ENCODE measurements at places on chromosomes 11 and 22.

DNA sequence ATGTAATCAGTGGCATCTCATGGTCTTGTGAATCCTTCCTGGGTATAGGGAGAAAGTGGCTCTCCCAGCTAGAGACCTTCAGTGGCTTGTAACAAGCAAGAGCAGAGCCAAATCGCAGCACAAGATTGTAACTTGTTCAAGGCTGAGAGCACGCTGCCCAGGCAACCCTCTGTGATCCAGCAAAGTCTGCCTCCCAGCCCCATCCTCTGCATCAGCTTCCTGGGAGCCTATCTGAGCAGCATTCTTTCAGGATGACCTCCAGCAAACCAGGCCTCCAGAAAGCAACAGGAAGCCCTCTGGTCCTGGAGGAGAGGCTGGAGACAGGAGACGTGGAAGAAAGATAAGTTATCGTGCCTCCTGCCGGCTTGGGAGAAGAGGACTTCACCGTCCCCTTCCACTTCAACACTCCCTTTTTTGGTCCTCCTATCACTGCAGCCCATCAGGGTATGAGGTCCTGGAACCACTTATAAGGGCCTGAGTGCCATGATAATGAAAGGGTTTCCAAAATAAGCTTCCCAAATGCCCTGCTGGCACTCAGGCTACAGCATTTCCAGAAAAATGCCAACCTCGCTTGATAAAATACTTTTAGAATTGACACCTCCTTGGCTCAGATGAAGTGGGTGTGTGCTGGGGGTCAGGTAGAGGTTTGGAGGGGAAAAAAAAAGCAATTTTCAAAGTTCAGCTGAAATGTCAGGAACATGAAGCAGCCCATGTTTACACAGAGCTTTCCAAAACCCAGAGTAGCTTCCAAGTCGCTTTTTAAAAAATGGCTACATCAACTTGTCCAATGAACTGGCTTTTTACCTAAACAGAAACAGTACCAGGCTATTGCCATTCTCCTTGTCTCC, 80.2 kb downstream of the PLEKHA7 start:
- DNase-seq = no peak
- H3K27ac ChIP-seq = no peak overlapping the region
- H3K4me3 ChIP-seq = no peak overlapping the region
- H3K4me1 ChIP-seq = peaks cover 14% of the 10 kb centered on the region
- no peaks in the 10 kb centered on the region for H3K27me3 ChIP-seq
- H3K36me3 ChIP-seq = no peaks in the 10 kb centered on the region

DNA sequence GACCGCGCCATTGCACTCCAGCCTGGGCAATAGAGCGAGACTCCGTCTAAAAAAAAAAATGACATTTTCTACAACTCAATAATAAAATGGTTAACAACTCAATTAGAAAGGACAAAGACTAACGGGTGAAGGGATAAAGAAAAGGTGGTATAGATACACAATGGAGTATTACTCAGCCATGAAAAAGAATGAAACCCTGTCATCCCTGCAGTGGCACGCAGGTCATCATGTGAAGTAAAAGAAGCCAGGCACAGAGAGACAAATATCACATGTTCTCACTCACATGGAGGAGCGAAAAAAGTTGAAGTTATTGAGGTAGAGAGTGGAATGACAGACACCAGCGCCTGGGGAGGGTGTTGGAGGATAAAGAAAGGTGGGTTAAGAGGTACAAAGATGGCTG, 39.0 kb downstream of the WNT7B start:
- H3K27me3 ChIP-seq = peaks cover 32% of the 10 kb centered on the region
- H3K27ac ChIP-seq = no peak overlapping the region
- no peak overlapping the region for H3K4me3 ChIP-seq
- DNase-seq = no peak
- no peaks in the 10 kb centered on the region for H3K36me3 ChIP-seq

- H3K4me1 ChIP-seq = peaks cover 10% of the 10 kb centered on the region
- H3K4me3 ChIP-seq = peak overlapping the region; percentile 24
- no peak overlapping the region for H3K27ac ChIP-seq
- no peaks in the 10 kb centered on the region for H3K36me3 ChIP-seq
Observed at GRCh38 chr11:414318-414857, 411 bp downstream of the SIGIRR start.

GRCh38 chr11:14269692-14270573, 89.0 kb downstream of the RRAS2 start:
- no peak overlapping the region for H3K27ac ChIP-seq
- H3K27me3 ChIP-seq = no peaks in the 10 kb centered on the region

GRCh38 chr11:64560139-64560771, 30.8 kb upstream of the SLC22A12 start:
- no peaks in the 10 kb centered on the region for H3K36me3 ChIP-seq
- no peak overlapping the region for H3K27ac ChIP-seq
- H3K4me3 ChIP-seq = no peak overlapping the region

GRCh38 chr11:67320011-67320410, 16.7 kb downstream of the SSH3 start:
- no peaks in the 10 kb centered on the region for H3K27me3 ChIP-seq
- DNase-seq = no peak
- H3K36me3 ChIP-seq = no peaks in the 10 kb centered on the region
- H3K4me1 ChIP-seq = peaks cover 10% of the 10 kb centered on the region
- no peak overlapping the region for H3K4me3 ChIP-seq
- no peak overlapping the region for H3K27ac ChIP-seq

GRCh38 chr22:29738118-29738815, 18.5 kb downstream of the CABP7 start:
- no peaks in the 10 kb centered on the region for H3K27me3 ChIP-seq
- no peaks in the 10 kb centered on the region for H3K4me1 ChIP-seq
- H3K36me3 ChIP-seq = peaks cover 3% of the 10 kb centered on the region
- DNase-seq = no peak
- no peak overlapping the region for H3K27ac ChIP-seq

DNA sequence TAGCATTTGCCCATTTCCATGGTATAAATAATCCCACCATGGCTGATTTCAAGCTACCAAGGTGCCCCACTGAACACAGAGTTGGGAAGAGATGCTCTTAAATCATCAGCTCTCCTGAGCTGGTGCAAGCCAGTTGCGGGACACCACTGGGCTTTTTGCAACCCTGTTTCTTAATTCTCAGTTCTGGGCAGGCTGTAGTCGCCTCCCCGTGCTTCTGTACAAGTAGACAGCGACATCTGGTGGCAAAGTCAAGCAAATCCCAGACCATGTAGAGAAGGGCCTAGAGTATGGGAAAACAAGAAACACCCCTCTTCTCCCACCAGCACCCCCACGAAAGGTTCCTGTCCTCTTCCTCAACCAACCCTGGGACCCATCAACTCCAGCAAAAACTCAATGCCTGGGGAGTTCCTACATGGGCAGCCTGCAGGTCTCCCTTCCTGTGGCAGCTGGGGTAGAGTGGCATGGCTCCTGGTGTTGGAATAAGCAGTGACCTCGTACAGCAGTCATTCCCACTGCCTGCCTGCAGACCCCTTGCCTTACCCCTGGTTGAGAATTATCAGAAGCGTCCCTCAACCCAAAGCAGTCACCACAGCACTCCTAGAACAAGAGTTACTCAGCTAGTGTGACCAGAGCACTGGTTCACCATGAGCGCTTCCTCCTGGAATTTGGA, 68.4 kb downstream of the IGLL5 start:
- peaks cover 46% of the 10 kb centered on the region for H3K27me3 ChIP-seq
- peak; percentile 53 for DNase-seq
- H3K36me3 ChIP-seq = no peaks in the 10 kb centered on the region
- no peak overlapping the region for H3K27ac ChIP-seq
- peaks cover 9% of the 10 kb centered on the region for H3K4me1 ChIP-seq

- no peaks in the 10 kb centered on the region for H3K27me3 ChIP-seq
- H3K36me3 ChIP-seq = no peaks in the 10 kb centered on the region
- no peak for DNase-seq
- H3K4me3 ChIP-seq = no peak overlapping the region
- H3K4me1 ChIP-seq = peaks cover 8% of the 10 kb centered on the region
Observed at GRCh38 chr22:41488076-41488475, 19.2 kb downstream of the ACO2 start.

- no peaks in the 10 kb centered on the region for H3K4me1 ChIP-seq
- no peak within 1 kb of the TSS for H3K27ac ChIP-seq
- no peak for DNase-seq
- H3K27me3 ChIP-seq = no peaks in the 10 kb centered on the region
- H3K4me3 ChIP-seq = no peak within 1 kb of the TSS
Observed at GRCh38 chr11:55634813-55635212, at the start of gene OR4P4. TSS of gene OR4P4 (plus strand) at chr11:55635113.

DNA sequence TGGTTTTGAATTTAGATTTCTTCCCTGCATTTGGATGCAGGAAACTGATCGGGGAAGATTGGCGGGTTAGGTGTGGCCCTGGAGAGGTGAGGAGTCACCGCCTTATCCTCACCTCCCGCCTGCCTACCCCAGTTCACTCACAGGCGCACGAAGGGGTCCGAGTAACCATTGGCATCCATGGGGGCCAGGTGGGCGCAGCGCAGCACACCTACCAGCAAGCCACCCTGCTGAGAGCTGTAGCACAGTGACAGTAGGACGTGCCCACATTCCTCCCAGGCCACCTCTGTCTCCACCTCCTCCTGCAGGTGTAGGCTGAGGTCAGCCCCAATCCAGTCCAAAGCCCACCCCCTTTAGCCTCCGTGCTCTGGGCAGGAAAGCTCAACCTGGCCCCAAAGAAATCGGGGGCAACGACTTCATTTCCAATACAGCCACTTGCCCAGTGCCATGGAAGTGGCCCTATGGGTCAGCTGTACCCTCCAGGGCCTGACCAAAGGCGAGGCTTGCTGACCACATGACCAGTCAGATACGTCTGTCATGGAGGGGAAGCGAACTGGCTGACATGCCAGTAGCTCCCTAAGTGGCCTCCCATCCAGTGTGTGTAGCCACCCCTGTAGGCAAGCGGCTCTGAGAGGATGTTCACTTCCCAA, 6.7 kb downstream of the NDUFV1 start:
- H3K36me3 ChIP-seq = peaks cover 5% of the 10 kb centered on the region
- no peak for DNase-seq
- H3K4me1 ChIP-seq = peaks cover 7% of the 10 kb centered on the region
- no peak overlapping the region for H3K27ac ChIP-seq

DNA sequence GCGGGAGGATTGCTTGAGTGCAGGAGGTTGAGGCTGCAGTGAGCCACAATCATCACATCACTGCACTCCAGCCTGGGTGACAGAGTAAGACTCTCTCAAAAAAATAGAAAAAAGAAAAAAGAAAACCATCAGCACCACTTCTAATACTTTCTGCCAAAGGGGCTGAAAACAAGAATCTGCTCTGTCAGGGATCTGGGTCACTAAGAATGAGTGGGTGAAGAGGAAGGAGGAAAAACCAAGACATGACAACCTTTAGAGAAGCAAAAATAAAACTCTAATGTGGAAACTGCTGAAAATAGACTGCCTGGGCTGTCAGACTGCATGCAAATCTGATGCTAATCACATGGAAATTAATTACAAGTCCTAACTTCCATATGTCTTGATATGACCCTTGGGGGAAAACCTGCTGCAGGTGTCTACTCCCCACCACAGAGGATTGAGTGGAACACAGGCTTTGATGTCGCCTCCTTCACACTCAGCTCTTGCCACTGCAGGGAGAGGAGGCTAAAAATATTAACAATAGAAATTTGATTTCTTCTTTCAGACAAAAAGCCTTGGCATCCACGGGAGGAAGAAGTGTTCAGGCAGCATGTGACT, 62.5 kb upstream of the CRTAM start:
- H3K27me3 ChIP-seq = peaks cover 44% of the 10 kb centered on the region
- DNase-seq = no peak
- no peaks in the 10 kb centered on the region for H3K4me1 ChIP-seq
- no peak overlapping the region for H3K4me3 ChIP-seq

- H3K36me3 ChIP-seq = no peaks in the 10 kb centered on the region
- peak; percentile 50 for DNase-seq
- peaks cover 5% of the 10 kb centered on the region for H3K4me1 ChIP-seq
- H3K4me3 ChIP-seq = peak overlapping the region; percentile 68
Observed at GRCh38 chr11:32333320-32333991, 101.9 kb downstream of the WT1 start.

- H3K27ac ChIP-seq = peak overlapping the region; percentile 82
- DNase-seq = no peak
- H3K4me3 ChIP-seq = peak overlapping the region; percentile 73
- no peaks in the 10 kb centered on the region for H3K27me3 ChIP-seq
Observed at GRCh38 chr11:57599381-57599780, 1.9 kb downstream of the SERPING1 start.

GRCh38 chr22:28620244-28620922, 59.3 kb downstream of the TTC28 start:
- H3K4me1 ChIP-seq = peaks cover 11% of the 10 kb centered on the region
- peak overlapping the region; percentile 57 for H3K27ac ChIP-seq
- peaks cover 1% of the 10 kb centered on the region for H3K36me3 ChIP-seq
- H3K4me3 ChIP-seq = no peak overlapping the region

DNA sequence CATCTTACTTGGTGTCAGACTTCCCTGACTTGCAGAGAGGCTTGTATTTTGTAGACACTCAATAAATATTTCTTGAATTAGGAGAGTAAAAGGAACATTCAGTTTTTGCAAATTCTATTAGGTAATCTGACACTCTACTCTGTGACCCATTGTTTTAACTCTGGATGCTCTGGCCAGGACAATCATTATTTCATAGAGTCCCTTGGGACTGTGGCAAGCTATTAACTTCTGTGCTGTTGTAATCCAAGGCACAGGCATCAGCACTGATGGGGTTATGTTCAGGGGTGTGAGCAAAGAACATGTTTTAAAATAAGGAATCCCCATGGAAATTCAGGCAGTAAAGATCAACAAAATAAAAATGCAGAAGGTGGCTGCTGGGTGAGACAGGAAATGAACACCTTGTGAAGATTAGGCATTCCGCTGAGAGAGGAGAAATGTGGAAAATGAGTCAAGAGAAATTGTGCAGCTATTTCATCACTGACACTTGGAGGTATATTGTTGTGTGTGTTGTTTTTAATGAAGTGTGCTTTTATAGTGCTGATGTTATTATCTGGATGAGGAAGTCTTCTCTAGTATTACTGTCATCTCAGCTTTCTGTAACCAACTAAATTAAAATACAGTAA, 175.2 kb downstream of the WNT11 start:
- H3K27me3 ChIP-seq = no peaks in the 10 kb centered on the region
- no peak overlapping the region for H3K27ac ChIP-seq
- H3K4me1 ChIP-seq = peaks cover 6% of the 10 kb centered on the region
- peaks cover 11% of the 10 kb centered on the region for H3K36me3 ChIP-seq
- no peak overlapping the region for H3K4me3 ChIP-seq
- DNase-seq = no peak

DNA sequence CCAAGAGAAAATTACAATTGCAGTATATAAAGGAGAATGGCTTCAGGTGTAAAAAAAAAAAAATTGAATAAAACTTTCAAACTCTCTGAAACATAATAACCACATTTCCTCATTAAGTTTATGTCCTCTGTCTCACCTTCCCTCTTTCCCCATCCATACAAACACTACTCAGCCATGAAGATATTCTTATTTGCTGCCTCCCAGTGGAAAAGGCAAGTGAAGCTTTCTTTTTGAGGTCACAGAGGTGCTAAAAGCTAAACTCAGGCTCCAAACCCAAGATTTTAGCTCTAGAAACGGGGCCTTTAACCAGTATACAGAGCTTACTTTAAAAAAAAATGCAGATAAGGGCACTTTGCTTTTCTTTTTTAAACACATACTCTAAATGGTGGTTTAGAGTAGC, 1568.5 kb downstream of the FAM181B start:
- no peak for DNase-seq
- no peaks in the 10 kb centered on the region for H3K4me1 ChIP-seq
- no peak overlapping the region for H3K27ac ChIP-seq
- H3K36me3 ChIP-seq = no peaks in the 10 kb centered on the region
- H3K27me3 ChIP-seq = no peaks in the 10 kb centered on the region

GRCh38 chr11:69641681-69642548, 959 bp downstream of the CCND1 start:
- H3K27me3 ChIP-seq = no peaks in the 10 kb centered on the region
- peaks cover 6% of the 10 kb centered on the region for H3K36me3 ChIP-seq
- H3K4me3 ChIP-seq = peak overlapping the region; percentile 96
- H3K4me1 ChIP-seq = peaks cover 25% of the 10 kb centered on the region
- peak overlapping the region; percentile 98 for H3K27ac ChIP-seq

Data from progenitor cell of endocrine pancreas (in vitro differentiated cells).